ENCODE measurements at places on chromosomes 4 and X.

- no peak for DNase-seq
Measured at GRCh38 chr4:77593101-77593500, 12.5 kb upstream of the CXCL13 start.

GRCh38 chrX:96407501-96407900, 277.1 kb upstream of the DIAPH2 start:
- DNase-seq, result no peak

- no peak for DNase-seq
Measured at GRCh38 chr4:81519856-81520255, 48.1 kb upstream of the RASGEF1B start.

- no peak for DNase-seq
Measured at GRCh38 chrX:85303544-85303943, 59.8 kb downstream of the ZNF711 start.

Measured in activated CD4-positive, alpha-beta memory T cell treated with anti-CD3 and anti-CD28 coated beads, Interleukin-2, amount 10 ng/mL, durations not matched to agents 7 days and 5 days (primary cell).